ENCODE measurements at places on chromosomes 1 and 21. TPM values are rescaled to one million over a fixed set of nuclear protein-coding genes. Genes with fewer than 3 reads are reported as not detected.

Gene PRAMEF4
- not detected for total RNA-seq

Gene SKI
- 78.9 TPM for total RNA-seq

Gene PARP1
- total RNA-seq = 68.0 TPM

Gene TAS1R1
- 0.49 TPM for total RNA-seq

Gene LINGO4
- total RNA-seq = 0.09 TPM

Gene LYPD8
- total RNA-seq = not detected

Gene TSACC
- total RNA-seq = not detected

Gene UQCRHL
- total RNA-seq = 2.0 TPM

Gene GGPS1
- 34.5 TPM for total RNA-seq

Gene WDR3
- 10.8 TPM for total RNA-seq

Gene PRKCZ
- total RNA-seq = 29.8 TPM

Gene SLFNL1
- total RNA-seq = 0.60 TPM

Gene AMY1C
- total RNA-seq = not detected

Gene HLX
- 9.8 TPM for total RNA-seq

Measured in mucosa of gallbladder (tissue), 1 donor.